ENCODE measurements at places on chromosomes 6 and 20. TPM values are rescaled to one million over a fixed set of nuclear protein-coding genes. Genes with fewer than 3 reads are reported as not detected.

The KCNQ2 gene
- 0.44 TPM for total RNA-seq

DNA sequence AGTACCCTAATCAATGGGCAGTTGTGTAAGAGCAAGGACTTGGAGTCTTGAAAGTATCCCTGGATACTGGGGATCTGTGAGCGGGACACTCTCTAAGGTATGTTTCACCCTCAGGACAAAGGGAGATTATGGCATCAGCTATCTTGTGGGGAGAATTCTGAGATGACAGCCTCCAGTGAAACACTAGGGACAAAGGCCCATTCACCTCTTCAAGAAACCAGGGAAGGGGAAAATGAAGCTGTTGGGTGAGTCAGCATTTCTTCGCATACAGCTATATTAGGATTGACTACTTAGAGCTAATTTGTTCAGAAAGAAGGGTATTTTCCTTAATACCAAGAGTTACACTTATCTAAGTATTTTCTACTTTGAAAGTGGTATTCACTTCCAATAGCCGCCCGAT, 35.9 kb downstream of the OPN5 start:
- no peak for DNase-seq
- no peak overlapping the region for H3K4me3 ChIP-seq
- peaks cover 51% of the 10 kb centered on the region for H3K27me3 ChIP-seq
- no peaks in the 10 kb centered on the region for H3K36me3 ChIP-seq

DNA sequence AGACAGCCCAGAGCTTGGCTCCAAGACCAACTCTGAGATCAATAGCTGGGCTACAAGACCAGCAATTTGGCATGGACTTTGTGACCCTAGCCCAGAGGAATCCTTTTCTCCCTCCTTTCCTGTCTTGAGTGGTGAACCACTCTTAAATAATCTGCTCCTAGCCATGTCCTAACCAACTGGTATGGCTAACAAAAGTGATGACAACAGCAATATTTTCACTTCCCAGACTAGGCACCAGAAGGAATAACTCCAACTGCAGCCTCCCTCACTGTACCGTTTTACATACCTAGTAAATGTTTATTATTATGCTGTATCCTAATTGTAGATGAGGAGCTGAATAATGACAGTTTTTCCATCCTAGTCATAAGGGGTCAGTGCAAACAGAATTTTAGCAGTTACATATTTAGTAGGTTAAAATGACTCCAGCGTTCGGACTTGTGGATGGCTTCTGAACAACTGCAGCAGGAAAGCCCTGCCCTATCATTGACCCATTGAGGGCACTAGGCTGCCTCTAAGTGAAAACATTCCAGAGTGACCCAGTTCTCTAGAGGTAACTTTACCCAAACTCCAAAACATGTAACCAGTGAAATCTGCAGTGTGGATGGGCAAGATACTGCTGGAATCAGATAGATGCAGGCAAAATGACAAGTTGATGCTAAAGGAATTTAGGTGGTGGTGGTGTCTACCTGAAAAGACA, 77.1 kb downstream of the SH3BGRL2 start:
- H3K4me1 ChIP-seq, result no peaks in the 10 kb centered on the region
- H3K27me3 ChIP-seq, result no peaks in the 10 kb centered on the region
- DNase-seq, result no peak
- H3K36me3 ChIP-seq, result no peaks in the 10 kb centered on the region
- H3K27ac ChIP-seq, result no peak overlapping the region
- no peak overlapping the region for H3K4me3 ChIP-seq

The SLC22A3 gene
- total RNA-seq, result not detected

The C20orf204 gene
- total RNA-seq, result 28.6 TPM

DNA sequence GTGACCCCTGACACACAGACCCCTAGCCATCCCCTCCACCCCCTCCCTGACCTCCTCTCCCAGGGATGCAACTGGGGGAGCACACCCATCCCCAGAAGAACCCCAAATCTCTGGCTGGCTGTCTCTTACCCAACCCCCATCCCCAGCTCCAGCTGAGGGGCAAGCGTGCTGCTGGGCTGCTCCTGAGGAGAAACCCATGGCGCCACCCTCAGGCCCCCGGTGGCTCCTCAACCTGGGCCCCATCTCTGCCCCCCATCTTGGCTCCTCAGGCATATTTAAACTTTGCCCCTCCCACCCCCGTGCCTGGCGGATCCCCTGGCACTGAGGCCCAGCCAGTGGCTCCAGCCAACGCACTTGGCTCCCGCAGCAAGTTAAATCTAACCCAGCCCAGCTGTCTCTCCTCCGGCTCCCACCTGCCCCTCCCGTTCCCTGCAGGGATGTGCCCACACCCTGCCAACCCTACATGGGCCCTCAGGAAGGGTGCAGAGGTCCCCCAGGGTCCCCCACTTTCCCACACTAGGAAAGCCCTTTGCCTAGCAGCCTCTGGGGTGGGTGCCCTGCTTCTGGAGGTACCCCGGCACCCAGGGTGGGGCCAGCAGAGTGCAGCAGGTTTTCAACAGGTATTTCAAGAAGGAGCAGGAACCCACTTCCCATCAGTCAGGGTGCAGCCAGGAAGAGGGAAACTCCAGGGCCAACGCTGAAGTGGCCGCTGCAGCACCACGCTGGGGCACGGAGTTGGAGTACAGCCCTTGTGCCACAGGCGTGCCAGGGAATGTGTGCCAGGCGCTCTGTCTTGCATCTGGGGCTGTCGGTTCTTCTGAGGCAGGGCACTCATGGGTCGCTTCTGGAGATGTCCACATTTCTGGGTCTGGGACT, 5.3 kb upstream of the OSBPL2 start:
- H3K4me1 ChIP-seq, result peaks cover 6% of the 10 kb centered on the region
- no peak overlapping the region for H3K27ac ChIP-seq
- H3K27me3 ChIP-seq, result no peaks in the 10 kb centered on the region
- no peak for DNase-seq

Data from activated T-cell treated with anti-CD3 and anti-CD28 coated beads, Interleukin-2, amount 50 U/mL, for 72 hours (primary cell).